ENCODE measurements at places on chromosomes 1 and 21.

DNA sequence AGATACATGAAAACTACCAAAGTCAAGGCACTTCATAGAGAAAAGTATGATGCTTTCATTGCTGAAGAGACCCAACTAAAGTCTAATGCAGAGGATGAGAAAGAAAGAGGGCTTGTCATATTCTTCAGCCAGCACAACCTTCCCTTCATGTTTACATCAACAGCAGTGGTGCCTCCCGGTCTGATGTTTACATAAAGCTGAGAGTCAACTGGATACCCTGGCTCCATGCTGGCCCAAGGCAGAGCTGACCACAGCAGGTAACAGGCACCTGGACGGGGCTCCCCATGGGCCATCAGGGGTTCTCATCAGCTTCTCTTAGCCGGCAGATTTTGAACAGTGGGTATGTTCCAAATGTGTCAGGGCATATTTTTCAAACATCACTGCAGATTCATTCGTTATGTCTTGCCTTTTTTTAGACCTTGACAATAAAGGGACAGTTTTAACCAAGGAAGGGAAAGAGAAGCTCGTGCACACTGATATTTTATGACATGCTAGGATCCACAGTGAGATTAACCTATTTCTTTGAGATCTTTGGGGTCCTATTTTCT, 117.1 kb downstream of the NRIP1 start:
- no peak for DNase-seq

DNA sequence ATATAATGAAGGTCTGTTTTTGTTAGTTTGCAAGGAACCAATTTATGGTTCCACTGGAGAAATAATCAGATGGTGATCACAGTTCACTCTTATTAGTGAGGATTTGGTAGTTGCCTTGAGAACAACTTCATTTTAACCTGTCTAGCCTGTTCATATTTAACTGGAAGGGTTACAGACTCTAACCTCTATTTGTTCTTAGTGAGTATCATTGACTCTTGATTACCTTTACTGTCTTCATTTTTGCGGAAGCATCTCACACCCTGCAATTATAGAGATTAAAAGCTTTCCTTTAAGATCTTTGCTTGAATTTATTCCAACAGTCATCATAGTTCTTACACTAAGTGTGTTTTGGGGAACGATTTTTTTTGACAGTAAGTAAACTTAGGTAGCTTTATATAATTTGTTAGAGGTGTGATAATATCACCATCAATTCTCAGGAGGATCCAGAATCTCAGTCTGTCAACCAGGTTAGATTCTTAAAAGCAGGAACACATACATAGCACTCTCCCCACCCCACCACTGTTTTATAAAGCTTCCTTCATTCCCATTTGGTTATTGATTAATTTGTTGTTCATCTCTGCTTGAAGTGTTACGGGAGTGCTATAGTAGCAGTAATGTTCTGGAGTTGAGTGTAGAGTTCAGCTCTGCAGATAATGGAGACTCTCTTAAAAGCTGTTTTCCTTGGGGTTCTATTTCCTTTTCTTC, 30.1 kb downstream of the B3GALT2 start:
- DNase-seq, result no peak

DNA sequence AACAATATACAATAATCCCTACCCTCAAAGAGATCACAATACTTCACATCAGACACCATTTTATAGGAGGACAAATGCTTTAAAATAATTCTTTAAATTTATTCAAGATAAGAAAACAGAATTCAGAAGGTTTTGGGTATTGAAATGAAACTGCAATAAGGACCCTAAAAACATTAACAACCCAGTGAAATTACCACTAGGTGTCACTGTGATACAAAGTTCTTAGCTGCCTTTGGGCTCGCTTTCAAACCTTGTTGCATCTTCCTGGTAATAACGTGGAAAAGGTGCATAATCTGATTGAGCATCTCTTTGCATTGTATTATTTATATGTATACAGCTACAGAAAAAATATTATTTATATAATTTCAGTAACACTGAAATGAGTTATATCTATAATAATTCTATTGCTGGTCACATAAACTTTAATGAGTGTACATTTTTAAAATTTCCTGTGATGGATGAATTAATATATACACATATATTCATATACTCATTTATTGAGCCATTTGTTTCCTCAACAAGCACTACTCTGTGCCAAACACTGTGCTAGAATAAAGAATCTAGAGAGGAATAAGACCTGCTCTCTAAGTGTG, 185.2 kb downstream of the FAF1 start:
- peak; percentile 76 for DNase-seq

DNA sequence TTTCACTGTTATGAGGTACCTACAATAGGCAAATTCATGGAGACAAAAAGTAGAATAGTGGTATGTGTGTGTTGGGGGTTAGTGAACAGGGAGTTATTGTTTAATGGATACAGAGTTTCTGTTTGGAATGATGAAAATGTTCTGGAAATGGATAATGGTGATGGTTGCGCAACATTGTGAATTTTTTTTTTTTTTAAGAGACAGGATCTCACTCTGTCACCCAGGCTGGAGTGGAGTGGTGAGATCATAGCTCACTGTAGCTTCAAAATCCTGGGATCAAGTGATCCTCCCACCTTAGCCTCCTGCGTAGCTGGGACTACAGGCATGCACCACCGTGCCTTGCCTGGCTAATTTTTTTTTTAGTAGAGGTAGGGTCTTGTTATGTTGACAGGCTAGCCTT, 34.5 kb upstream of the TRABD2B start:
- DNase-seq, result no peak

DNA sequence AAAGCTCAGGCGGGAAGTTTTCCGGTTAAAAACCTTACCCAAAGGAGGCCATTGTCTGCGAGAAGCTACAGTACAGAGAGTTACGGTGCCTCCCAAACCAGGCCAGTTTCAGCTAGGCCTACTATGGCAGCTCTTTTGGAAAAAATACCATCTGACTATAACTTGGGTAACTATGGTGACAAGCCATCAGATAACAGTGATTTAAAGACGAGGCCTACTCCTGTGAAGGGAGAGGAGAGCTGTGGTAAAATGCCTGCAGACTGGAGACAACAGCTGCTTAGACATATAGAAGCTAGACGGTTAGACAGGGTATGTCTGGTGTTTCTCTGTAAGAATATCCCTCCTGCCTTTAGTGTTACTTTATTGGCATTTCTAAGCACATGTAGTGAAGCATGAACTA, 165.9 kb downstream of the LRRC40 start:
- no peak for DNase-seq

- DNase-seq, result no peak
These were observed 687 bp downstream of the TGFBR3 start for GRCh38 chr1:91885213-91885715.

- peak; percentile 53 for DNase-seq
These were observed 209.9 kb upstream of the SGIP1 start for GRCh38 chr1:66323958-66324625.

DNA sequence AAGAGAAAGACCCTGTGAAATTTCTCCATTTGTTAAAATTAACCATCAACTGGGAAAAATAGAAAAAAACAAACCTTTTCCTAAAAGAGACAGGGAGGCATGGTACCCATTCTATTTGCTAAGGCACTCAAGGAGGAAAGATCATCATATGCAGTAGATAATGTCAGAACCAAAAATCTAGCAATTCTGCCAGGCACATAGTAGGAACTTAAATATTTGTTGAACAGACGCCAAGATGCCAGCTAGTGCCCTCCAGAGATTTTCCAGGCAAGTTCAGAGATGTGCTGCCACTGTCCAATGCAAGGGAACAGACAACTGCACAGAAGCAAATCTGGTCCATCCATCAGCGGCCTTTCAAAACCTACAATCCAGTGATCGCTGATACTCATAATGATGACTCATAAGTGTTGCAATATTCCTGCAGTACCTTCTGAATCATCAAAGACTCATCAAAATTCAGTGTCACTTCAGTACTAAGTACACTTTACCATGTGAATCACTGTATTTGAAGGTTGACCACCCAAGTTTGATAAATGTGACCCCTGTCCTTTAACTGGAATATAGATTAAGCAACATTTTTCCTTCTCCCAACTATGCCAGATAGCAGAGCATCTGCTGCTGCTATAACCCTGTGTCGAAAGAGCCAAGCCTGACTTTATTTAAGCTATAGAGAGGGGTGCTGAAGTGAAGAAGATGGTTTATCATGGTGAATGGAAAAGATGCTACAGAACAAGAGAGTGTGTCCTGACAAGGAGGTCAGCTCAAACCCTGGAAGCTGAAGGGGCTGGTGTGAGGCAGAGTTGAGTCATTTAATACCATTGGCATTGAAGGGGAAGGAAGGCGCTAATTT, 99.1 kb downstream of the MT1HL1 start:
- peak; percentile 48 for DNase-seq

- peak; percentile 79 for DNase-seq
These were observed 20.7 kb downstream of the PHC2 start for GRCh38 chr1:33410091-33410701.

GRCh38 chr1:52582116-52582696, 20.0 kb upstream of the GPX7 start:
- no peak for DNase-seq

DNA sequence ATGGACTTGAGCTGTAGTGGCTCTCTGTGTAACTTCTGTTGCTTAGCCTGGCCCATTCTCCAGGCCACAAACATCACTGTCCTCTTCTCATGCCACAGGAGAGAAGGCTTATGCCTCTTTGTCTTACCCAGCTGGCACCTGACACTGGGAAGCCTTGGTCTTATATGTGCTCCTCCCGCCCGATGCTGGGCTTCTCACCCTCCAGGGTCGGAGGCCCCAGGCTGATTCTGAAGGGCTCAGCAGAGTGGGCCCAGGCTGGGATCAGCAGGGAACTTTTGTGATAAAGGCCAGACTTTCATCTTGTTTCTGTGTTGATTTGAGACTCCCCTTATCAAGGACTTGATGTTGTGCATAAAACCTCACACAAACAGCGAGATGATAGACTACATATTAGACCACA, 29.8 kb downstream of the TRPM2 start:
- no peak for DNase-seq

DNA sequence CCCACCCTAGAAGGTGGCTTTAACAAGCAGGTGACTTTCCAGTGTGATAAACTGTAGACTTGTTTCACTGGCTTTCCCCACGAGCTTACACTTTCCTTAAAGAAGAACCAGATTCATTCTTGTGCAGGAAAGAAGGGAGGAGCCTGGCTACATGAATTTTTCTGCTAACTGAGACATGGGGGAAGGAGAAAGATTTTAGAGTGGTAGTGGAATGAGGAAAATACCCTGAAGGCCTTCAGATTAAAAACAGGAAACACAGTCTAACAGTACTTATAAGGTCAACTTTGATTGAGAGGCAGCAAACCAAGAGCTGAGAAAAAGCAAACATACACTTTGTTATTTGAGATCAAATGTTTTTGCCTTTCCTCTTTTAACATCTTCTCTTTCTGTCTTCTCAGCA, 640.9 kb upstream of the PLXNA2 start:
- no peak for DNase-seq

DNA sequence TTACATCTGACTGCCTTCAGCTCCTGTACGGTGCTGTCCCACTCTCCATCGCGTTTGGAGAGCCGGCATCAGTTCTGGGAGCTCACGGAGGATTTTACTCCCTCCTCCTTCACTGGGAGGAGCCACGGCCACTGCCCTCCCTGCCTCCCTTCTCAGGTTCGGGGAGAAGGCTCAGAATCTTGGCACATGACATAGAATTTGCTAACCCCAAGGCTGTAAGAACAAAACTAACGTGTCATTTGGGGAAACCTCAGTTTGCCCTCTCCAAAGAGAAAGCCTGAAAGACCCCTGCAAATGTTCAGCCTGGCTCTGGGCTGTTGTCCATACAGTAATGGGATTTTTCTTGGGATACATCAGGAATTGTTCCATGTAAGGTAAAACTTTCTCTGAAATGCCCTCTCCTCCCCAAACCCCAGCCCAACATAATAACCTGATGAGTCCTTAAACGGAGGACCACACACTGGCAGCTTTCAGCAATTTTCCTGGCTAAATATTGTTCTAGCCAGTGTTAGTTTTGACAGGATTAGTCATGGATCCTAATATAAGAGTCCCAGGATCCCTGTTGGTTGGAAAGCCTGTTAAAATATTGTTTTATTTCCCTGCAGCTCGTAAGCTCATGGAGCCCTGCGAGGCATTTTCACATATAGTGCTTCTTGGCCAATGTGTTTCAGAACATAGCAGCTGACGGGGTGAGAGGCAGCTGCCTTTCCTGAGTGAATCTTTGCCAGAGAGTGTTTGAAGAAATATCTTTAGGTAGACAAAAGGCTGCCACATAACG, 98.8 kb downstream of the RHOU start:
- DNase-seq, result no peak

GRCh38 chr1:87497380-87498203, 168.9 kb downstream of the LMO4 start:
- DNase-seq, result no peak

- DNase-seq, result peak; percentile 19
These were observed 27.4 kb downstream of the AKNAD1 start for GRCh38 chr1:108829498-108829916.

DNA sequence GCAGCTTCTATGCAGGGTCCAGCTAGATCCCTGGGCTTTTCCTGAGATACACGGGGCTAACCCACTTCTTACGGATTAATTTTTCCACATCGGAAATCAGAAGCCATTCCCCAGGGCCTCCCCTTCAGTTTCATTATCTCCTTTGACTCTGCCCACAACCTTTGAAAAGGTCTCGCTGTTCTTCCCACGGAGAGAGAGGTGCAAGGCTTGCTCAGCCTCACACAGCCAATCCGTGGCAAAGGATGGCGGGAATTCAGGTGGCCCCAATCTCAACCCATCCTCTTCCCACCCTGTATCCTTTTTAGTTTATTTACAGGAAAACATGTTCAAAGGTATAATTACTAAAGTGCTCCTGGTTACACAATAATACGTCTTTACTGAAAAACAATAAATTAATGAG, 702 bp upstream of the MAPKAPK2 start:
- DNase-seq, result no peak

DNA sequence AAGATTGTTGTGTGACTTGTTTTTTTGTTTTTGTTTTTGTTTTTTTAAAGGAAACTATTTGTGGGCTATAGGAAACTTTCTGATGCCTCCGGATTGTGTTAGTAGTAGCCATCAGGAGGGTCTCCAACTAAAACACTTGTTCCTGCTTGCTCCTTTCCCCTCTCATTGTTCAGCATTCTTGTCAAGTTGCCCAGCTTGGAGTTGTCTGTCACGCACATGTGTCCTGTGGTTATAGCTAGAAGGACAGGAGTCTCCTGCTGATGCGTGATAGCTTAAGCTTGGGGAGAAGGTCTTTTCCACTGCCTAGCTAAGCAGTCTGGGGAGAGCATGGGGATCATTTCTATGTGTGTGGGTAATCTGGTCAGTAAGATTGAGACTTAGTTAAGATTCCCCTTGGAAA, 3.2 kb upstream of the LYPLA2 start:
- DNase-seq, result no peak

GRCh38 chr1:45550401-45551351, at the start of gene AKR1A1:
AKR1A1 (plus strand) TSS chr1:45550826; CDS start chr1:45561795, 10,969 bp downstream.
- DNase-seq, result peak; percentile 95

GRCh38 chr1:36981771-36982622, 52.3 kb downstream of the GRIK3 start:
- no peak for DNase-seq

Measured in astrocyte of the hippocampus (primary cell).